Endothelial cell of umbilical vein (primary cell): ENCODE measurements at places on chromosomes 11 and 22. TPM values are rescaled to one million over a fixed set of nuclear protein-coding genes. Genes with fewer than 3 reads are reported as not detected.

FGF4 gene
- total RNA-seq = not detected in 2 replicates

MUC2 gene
- not detected in 2 replicates for total RNA-seq

OR4C16 gene
- not detected in 2 replicates for total RNA-seq

RGL4 gene
- not detected in 2 replicates for total RNA-seq

DNA sequence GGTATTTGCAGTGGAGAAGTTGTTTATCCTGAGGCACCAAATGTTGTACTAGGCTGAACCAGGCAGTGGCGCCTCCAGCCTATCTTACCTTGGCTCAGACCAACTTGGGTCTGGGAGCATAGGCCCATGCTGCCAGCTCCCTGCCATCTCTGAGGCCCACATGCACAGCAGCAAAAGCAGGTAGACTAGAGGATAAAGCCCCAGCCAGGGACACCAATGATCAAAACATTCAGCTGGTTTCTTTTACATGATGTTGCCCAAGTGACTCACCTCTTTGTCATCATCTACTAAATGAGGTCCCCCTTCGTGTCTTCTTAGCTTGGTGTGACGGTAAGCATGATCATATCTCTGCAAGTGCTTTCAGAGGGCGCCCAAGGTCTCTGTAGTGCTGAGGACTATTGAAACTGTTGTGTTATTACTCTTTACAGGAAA lies 112.1 kb upstream of the DRD2 start:
- DNase-seq = no peak

DNA sequence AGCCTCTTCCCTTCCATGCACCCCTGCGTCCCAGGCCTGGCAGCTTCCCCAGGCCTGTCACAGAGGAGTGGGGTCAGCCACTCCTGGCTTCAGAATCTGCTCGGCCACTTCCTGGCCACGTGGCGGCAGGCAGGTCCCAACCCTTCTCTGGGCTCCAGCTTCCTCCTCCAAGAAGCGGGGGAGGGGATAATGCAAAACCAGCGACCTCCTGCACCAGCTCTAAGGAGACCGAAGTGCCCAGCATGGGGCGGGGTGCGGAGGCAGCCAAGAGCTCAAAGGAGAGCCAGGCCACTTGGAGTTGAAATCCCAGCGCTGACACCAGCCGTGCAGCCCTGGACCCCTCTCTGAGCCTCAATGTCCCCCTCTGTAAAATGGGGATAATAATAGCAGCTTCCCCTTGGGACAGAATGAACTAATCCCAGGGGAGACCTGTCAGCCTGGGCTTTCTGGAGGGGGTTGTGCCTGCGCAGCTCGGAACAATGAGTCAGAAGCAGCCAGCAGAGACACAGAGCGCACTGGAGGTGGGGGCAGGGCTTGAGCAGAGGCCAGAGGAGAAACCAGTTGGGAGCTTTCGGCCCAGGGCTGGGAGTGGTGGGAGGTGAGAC lies 22.8 kb upstream of the PICK1 start:
- DNase-seq = peak; percentile 77

GRCh38 chr11:92845805-92846204 lies 123.6 kb upstream of the MTNR1B start:
- no peak for DNase-seq

GRCh38 chr11:105344938-105345337 lies 205.4 kb upstream of the CARD18 start:
- DNase-seq = peak; percentile 10

- DNase-seq = no peak
These were observed 109.6 kb downstream of the CEP164 start for GRCh38 chr11:117437041-117437790.

DNA sequence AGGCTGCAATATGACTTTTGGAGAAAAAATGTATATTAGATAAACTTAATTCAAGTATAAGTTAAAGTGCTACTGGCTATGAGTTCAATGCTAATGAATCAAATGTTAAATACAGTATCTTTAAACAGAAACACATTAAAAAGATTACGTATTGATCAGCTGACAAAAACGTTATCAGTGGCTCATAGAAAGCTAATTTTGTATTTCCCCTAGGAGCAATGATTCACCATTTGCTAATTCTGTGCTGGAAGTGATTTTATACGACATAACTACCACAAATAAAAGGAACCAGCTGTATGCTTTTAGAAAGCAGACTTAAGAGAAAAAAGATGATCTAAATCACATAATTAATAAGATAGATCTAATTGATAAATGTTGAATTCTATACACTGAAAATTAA lies 43.6 kb downstream of the MRE11 start:
- peak; percentile 15 for DNase-seq
